ENCODE measurements at places on chromosomes 2 and 18. TPM values are rescaled to one million over a fixed set of nuclear protein-coding genes. Genes with fewer than 3 reads are reported as not detected.

The FBLN7 gene
- total RNA-seq: 1.8 TPM

- no peak for DNase-seq
These were observed 42.8 kb upstream of the SIGLEC15 start for GRCh38 chr18:45782662-45783061.

DNA sequence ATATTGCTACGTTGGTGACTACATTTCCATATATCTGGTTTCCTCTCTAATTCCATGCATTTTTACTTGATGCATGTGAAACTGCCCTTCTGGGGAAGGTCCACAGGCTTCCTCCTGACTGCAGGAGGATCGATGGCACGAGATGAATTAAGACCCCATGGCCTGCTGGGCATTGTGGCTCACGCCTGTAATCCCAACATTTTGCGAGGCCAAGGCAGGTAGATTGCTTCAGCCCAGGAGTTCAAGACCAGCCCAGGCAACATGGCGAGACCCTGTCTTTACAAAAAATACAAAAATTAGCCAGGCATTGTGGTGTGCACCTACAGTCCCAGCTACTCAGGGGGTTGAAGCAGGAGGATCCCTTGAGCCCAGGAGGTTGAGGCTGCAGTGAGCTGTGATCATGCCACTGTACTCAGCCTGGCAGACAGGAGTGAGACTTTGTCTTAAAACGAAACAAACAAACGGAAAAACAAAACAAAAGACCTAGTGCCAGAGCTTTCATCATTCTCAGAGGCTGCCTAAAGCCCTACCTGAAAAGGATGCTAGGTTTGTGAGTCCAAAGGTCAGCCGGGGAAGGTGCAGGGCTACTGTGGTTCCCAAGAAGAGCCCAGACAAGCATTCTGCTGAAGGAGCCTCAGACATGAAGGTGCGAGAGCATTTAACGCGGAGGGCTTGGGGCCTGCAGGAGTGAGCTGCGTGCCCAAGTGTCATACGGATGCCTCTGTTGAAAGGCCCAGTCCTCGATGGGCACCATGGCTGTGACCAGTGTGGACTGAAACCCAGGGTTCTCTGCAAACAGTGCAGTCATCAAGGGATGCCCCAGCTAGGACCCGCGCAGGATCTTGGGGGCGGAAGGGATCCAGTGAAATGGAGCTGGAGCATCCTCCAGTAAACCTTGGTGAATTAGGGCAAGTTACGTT lies 21.6 kb downstream of the GPR55 start:
- peak; percentile 23 for DNase-seq

GRCh38 chr18:72768681-72769229 lies 99.0 kb downstream of the NETO1 start:
- no peak for DNase-seq

DNA sequence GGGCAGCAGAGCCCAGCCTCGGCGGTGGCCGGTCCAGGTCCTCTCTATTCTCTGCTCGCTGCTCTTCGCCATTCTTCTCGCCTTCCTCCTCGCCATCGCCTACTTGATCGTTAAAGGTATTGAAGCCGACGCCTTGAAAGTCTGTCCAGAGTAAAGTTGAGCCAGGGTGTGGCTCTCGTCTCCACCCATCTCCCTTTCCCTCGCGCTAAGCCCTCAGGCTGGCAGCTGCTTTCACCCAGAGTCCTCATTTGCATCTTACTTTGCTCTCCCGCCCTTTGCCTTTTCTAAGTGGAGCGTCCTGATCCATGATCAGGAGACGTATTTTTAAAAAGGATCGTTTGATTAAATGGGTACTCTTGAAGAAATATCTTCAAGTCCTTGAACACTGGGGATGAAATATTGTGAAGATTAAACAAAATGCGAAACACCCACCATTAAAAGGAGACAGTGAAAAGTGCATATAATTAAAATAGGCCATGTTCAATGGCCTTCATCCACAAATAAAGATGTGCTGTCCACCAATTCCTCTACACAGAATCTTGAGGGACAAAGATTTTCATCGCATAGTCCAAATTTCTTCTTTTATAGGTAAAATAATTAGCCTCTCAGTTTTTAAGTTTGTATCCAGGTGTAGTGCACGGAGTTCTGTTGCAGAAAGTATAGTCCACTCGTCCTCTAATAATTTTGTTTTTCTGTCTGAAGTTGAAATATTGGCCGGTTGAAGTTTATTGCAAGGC lies 657 bp downstream of the ARL6IP6 start:
- DNase-seq: no peak

DNA sequence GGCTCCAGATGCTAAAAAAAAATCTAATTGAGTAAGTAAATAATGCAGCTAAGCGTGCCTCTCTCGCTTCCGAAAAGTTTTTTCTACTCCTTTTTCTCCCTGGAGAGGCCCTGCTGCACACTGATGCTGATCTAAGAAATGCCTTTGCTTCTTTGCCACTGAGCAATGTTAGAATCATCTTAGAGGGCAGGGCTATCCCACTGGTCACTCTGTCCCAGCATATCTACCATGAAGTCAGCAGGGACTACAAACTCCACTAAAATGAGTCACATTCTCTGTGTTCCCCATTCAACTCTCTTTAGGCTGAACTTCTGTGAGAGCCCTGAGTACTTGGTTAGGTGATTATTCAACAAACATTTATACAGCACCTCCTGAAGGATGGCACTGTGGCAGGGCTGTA lies 127.6 kb upstream of the LYPD1 start:
- no peak for DNase-seq

DNA sequence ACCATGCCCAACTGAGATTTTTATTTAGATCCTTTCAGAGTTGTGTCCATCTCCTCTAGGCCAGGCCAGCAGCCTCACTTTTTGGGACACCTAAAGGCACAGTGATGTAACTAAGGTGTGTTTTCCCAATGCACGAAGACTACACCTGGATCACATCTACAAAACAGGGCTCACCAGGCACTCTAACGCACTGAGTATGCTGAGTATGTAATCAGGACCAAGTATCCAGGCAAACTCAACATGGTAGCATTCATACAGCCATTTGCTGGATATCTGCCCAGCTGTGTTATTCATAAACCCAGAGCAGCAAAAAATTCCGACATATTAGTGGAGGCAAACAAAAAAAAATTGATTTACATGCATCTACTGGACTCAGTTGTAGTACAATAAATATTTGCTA lies 33.8 kb downstream of the LPIN2 start:
- DNase-seq: no peak

- no peak for DNase-seq
These were observed 40.3 kb downstream of the CYB5A start for GRCh38 chr18:74251297-74252038.
